ENCODE measurements at places on chromosomes 2 and 18. TPM values are rescaled to one million over a fixed set of nuclear protein-coding genes. Genes with fewer than 3 reads are reported as not detected.
A peak's percentile ranks its signal among the peaks of the same experiment; 100 is the strongest.

DNA sequence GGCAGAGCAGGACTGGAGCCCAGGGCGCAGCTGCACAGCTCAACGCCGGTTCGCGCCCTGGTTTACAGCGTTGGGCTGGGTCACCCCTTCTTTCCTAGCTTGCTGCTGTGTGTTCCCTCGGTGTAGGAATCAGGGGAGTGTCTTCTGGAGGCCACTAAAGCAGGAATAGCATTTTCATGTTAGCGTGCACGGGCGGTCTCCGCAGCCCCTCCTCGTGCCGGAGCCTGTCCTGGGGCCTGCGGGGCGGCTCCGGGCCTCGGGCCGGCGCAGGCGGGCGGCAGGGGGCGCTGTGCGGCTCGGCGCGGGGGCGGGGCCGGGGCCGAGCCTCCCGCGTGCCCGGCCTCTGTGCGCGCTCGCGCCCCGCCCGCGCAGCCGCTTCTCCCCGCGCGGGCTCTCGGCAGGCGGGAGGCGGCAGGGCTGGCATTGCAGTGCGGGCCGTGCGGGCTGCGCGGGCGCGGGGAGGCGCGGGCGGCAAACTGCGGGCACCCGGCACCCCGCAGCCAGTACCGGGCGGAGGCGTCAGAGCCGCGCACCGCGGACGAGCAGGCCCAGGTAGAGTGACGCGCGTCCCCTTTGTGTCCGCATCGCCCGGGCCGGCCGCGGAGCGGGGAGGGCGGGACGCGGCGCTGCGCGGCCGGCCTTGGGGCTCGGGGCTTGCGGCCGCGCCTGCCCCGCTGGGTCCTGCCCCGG, at the start of gene RNF144A:
TSS of gene RNF144A (plus strand) at position 342 of the 690 bp plus-strand sequence. CDS start 79,515 bp downstream, outside the sequence.
- DNase-seq = peak; percentile 85
- H3K36me3 ChIP-seq = peaks cover 18% of the 10 kb centered on the region
- H3K27me3 ChIP-seq = no peaks in the 10 kb centered on the region
- peak within 1 kb of the TSS; percentile 23 for H3K27ac ChIP-seq

GRCh38 chr2:10145519-10146357, 23.2 kb downstream of the RRM2 start:
- H3K36me3 ChIP-seq = peaks cover 13% of the 10 kb centered on the region
- peaks cover 4% of the 10 kb centered on the region for H3K4me1 ChIP-seq
- H3K4me3 ChIP-seq = no peak overlapping the region
- H3K27ac ChIP-seq = no peak overlapping the region
- DNase-seq = no peak

- DNase-seq = no peak
- H3K4me3 ChIP-seq = no peak overlapping the region
- no peak overlapping the region for H3K27ac ChIP-seq
- peaks cover 4% of the 10 kb centered on the region for H3K4me1 ChIP-seq
- peaks cover 8% of the 10 kb centered on the region for H3K27me3 ChIP-seq
These were observed 496.9 kb upstream of the HNMT start for GRCh38 chr2:137467246-137467862.

- no peaks in the 10 kb centered on the region for H3K4me1 ChIP-seq
- no peak overlapping the region for H3K4me3 ChIP-seq
- no peak for DNase-seq
- peaks cover 46% of the 10 kb centered on the region for H3K27me3 ChIP-seq
- H3K27ac ChIP-seq = no peak overlapping the region
- peaks cover 5% of the 10 kb centered on the region for H3K36me3 ChIP-seq
These were observed 22.1 kb upstream of the CTDP1 start for GRCh38 chr18:79657342-79657996.

- DNase-seq = no peak
- H3K4me1 ChIP-seq = no peaks in the 10 kb centered on the region
- H3K27ac ChIP-seq = no peak overlapping the region
- peaks cover 6% of the 10 kb centered on the region for H3K36me3 ChIP-seq
These were observed 50.5 kb upstream of the FHOD3 start for GRCh38 chr18:36247036-36247435.

DNA sequence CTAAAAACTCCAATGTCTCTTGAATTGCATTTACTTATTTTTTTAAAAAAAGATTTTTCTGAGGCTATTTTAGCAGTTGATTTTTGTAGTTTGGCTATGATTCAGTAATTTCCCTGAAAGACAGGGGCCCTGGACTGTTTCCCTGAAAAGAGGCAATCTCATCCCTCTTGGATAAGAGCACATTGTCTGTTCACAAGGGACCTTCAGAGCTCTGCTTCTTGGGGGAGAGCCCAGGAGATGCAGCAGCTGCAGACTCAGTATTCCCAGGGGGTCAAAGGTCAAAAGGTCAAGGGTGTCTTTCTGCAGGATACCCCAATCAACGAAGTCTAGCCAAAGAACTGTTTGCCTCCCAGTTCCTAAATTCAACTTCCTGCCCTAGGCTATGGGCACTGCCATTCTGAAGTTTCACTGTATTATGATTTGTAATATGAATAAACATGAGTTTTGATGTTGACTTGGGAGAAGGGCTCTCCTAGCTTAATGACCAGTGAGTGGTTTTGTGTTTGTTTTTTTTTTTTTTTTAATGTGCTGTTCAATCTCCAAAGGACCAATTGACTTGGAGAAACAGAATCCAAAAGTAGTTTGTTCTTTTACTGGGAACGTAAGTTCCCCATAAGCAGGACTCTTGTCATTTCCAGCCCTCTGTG, 157.0 kb upstream of the SERPINE2 start:
- no peaks in the 10 kb centered on the region for H3K36me3 ChIP-seq
- H3K27me3 ChIP-seq = peaks cover 6% of the 10 kb centered on the region
- DNase-seq = no peak
- H3K4me3 ChIP-seq = no peak overlapping the region
- H3K27ac ChIP-seq = no peak overlapping the region

Gene EPB41L3
- total RNA-seq = 58.1 TPM

GRCh38 chr2:9889812-9890261, 46.6 kb downstream of the TAF1B start:
- peak overlapping the region; percentile 30 for H3K27ac ChIP-seq
- H3K36me3 ChIP-seq = peaks cover 50% of the 10 kb centered on the region
- no peak for DNase-seq
- H3K4me3 ChIP-seq = peak overlapping the region; percentile 1
- H3K4me1 ChIP-seq = peaks cover 9% of the 10 kb centered on the region

GRCh38 chr2:96839293-96839874, 4.4 kb downstream of the ANKRD23 start:
- no peak overlapping the region for H3K27ac ChIP-seq
- H3K4me3 ChIP-seq = no peak overlapping the region
- H3K27me3 ChIP-seq = no peaks in the 10 kb centered on the region

Gene KIF5C
- total RNA-seq = 38.9 TPM

DNA sequence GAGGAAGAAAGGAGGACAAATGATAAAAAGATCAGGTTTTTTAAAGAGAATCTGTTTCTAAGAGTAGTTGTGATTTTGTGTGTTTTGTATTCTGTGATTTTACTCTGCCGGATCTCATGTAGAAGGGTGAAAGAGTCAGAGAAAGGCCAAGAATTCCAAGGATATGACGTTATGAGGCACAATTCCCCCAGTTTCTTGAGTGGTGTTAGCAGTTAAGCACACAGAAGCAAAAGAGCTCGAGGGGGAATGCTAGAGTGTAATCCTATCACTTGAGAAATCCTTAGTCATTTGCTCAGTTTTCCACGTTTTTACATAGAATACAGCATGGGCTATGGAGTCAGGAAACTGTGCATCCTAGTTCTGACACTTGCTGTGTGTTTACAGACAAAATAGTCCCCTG, 34.8 kb downstream of the METTL4 start:
- peaks cover 9% of the 10 kb centered on the region for H3K4me1 ChIP-seq
- H3K27me3 ChIP-seq = no peaks in the 10 kb centered on the region
- DNase-seq = no peak
- H3K36me3 ChIP-seq = peaks cover 19% of the 10 kb centered on the region
- no peak overlapping the region for H3K27ac ChIP-seq

Gene GRB14
- total RNA-seq = 8.8 TPM

DNA sequence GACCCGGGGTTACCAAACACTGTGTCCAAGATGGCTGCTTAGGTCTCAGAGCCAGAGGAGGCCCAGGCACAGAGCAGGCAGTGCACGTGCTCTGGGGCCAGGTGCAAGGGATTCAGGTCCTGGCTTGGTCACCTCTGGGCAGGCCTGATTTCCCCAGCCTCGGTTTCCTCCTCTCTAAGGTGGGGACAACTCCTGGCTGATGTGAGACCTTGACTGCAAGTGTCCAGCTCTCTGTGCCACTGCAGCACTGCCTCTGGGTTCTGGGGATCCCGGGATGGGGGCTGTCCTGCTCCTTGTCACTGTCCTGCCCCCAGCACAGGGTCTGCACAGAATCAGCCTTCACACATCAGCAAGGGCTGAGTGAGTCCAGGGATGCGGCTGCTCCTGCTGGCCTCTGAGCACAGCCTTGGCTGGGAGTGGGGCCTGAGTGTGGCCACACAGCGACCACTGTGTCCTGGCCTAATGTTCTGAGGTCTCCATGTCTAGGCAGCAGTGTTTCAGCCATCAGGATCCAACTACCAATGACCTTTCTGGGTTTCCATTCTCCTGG, 170.2 kb upstream of the HDAC4 start:
- H3K4me3 ChIP-seq = no peak overlapping the region
- H3K27ac ChIP-seq = no peak overlapping the region
- H3K27me3 ChIP-seq = peaks cover 21% of the 10 kb centered on the region
- H3K4me1 ChIP-seq = peaks cover 19% of the 10 kb centered on the region
- DNase-seq = no peak

DNA sequence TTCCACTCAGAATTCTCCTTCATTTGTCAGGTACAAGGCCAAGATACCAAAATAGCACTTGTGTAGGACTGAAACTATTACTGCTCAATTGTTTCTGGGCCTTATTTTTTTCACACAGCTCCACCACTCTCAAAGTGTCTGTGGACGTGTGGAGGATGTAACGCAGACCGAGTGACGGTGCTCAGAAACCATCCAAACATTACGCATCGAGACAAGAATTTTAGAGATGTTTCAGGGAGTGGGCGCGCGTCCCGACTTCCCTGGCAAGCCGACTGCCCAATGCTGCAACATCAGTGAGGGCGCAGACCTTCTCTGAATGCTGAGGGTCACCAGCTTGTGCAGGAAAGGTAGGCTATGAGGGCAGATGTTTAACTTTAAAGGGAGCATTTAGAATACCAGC, 108.4 kb downstream of the GATA6 start:
- H3K4me1 ChIP-seq = peaks cover 5% of the 10 kb centered on the region
- DNase-seq = no peak
- H3K27me3 ChIP-seq = peaks cover 15% of the 10 kb centered on the region
- no peak overlapping the region for H3K27ac ChIP-seq
- H3K36me3 ChIP-seq = peaks cover 4% of the 10 kb centered on the region

Data from type B pancreatic cell (in vitro differentiated cells).